Hematopoietic multipotent progenitor cell (in vitro differentiated cells): ENCODE measurements at places on chromosomes 4 and X. TPM values are rescaled to one million over a fixed set of nuclear protein-coding genes. Genes with fewer than 3 reads are reported as not detected.

GRCh38 chr4:73609706-73610105 lies 10.5 kb downstream of the RASSF6 start:
- no peak for DNase-seq

GRCh38 chr4:150960818-150961217 lies 54.3 kb downstream of the LRBA start:
- peak; percentile 54 for DNase-seq

GRCh38 chr4:38670939-38671591 lies 7.1 kb downstream of the KLF3 start:
- DNase-seq = no peak

Gene CCDC149
- 2.7 TPM for total RNA-seq

Gene NUDT11
- 9.4 TPM for total RNA-seq

DNA sequence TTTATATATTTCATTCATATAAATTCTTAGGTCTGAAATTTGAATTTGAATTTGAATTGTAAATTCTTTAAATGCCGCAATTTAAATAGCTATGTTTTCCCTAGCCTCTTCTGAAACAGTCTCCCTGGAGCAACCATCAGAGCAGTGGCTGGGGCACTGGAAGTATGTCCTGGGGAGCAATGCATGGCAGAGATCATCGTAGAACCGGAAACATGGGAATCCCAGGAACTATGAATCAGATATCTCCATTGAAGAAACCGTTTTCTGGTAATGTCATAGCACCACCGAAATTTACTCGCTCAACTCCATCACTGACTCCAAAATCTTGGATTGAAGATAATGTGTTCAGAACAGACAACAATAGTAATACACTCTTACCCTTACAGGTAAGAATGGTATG lies 4.9 kb downstream of the CPEB2 start:
- no peak for DNase-seq

- DNase-seq = no peak
These were observed 146.1 kb upstream of the NEIL3 start for GRCh38 chr4:177163532-177163931.

DNA sequence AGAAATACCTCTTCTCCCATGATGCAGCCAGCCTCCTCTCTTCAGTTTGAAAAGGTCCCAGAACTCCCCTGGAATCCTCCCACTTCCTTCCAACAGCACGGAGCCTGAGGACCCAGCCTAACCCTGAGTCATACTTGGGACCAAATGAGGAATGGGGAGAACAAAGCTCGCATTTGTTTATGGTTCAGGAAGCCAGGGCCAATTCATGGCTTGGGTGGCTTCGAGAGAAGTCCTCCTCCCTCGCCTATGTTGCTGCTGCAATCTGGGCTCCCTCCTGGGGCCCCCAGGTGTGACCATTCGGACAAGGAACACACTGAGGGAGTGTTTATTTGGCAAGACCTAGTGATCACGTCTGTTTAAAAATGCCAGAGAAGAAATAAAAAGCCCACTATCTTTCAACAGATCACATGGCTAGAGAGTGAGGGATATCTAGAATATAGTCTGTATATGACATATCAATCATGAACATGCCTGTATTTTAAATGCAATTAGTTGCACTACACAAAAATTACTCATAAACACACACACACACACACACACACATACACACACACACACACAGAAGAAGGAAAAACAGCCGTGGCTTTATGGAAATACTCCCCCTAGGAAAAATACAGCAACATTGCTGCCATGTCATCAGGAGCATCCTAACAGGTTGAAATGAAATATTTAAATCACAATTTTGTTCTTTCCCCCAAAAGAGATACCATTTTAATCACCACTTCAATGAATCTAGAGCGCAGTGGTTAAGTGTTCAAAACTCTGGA lies 155.7 kb upstream of the MAP3K15 start:
- no peak for DNase-seq

Gene PDK3
- total RNA-seq = 12.7 TPM

GRCh38 chr4:186481998-186482790 lies 73.2 kb downstream of the MTNR1A start:
- no peak for DNase-seq

Gene ZNF674
- 3.2 TPM for total RNA-seq

GRCh38 chr4:76765473-76766183 lies 132.3 kb downstream of the SOWAHB start:
- no peak for DNase-seq

DNA sequence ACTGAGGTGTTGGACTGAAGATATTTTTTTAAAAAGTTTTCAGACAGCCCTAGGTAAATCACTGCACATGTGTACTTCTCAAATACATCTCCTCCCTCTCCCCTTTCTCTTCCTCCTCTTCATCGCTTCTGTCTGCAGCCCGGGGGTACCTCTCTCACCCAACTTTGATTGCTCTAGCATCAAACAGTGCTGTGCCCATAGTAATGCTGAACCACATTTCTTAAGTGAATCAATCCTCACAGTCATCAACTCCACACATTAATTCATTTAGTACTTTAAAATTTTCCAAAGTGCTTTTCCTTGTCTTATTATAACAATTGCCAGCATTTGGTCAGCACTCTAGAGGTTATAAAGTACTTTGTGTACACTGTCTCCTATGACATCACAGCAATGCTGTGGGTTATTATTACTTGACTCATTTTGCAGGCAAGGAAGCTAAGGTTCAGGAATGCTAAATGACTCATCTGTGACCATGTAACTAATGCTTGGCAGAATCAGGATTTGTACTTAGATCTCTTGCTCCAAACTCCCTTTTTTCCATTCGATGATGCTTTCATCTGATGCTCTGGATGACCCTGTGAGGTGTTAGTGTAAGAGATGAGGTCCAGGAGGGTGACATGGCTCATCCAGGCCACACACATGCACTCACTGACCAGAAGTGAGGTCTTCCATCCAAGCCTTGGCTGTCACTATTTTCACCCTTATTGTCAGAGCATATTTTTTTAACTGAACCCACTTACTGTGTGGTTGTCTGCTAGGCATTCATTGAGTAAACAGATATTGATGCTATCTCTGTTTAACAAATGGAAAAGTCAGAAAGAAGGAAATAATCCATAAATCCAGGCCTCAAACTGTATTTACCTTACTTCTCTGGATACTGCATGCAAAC lies 58.8 kb downstream of the RHOH start:
- DNase-seq = no peak

Gene NCBP2L
- under 0.01 TPM for total RNA-seq
